Left ventricle myocardium inferior (tissue), 1 donor: ENCODE measurements at places on chromosomes 1 and 21.

GRCh38 chr1:224704107-224704735, 88.1 kb downstream of the CNIH3 start:
- no peak for DNase-seq

- DNase-seq, result peak; percentile 59
Measured at GRCh38 chr1:228082918-228083870, 686 bp downstream of the ARF1 start.

- DNase-seq, result peak; percentile 7
Measured at GRCh38 chr1:2982615-2983318, 38.5 kb upstream of the ACTRT2 start.

GRCh38 chr1:222948079-222948478, 133.2 kb downstream of the DISP1 start:
- DNase-seq, result no peak

DNA sequence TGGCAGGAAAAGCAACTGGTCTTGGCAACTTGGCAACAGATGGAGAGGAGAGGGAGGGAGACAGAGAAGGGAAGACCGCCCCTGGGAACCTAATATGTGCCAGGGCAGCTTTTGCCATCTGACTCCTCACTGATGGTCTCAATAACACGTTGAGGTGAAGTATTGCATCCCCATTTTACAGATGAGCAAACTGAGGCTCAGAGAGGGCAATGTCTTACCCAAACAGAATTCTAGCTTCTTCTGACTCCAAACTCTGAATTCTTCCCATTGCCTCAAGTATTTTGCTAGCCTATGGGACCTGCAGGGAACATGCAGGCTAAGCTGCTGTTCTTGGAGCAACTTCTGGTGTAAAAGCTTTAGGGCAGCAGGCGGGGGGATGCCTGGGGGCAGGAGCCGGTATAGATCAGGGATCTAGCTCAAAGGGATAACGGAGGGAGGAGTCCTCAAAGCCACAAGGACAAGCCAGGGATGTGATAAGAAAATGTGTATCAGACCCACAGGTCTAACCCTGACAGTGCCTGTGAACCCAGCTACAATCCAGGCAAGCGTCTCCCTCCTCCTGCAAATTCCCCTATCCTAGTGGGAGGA, 7.2 kb upstream of the GUCA2A start:
- no peak for DNase-seq

GRCh38 chr1:224783006-224783651, 146.3 kb upstream of the DNAH14 start:
- DNase-seq, result no peak

DNA sequence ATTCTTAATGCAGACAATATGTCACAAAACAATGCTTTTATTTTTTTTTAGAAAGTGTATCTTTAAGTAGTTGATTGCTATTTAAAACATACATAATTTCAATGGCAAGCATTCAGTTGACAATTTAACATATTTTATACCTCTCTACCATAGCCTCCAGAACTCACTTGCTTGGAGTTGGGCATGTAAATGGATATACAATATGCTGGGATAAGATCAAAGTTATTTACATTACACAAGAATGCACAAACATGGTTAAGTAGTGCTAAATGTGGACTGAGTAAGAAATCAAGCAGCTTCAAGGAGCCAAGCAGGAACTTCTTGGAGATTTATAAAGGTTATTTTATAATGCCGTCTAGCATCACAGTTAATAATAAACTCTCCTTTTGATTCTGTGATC, 17.0 kb downstream of the CLCA4 start:
- DNase-seq, result no peak

- DNase-seq, result peak; percentile 13
Measured at GRCh38 chr1:83554174-83554573, 444.8 kb downstream of the TTLL7 start.

GRCh38 chr1:27571439-27572018, 32.4 kb downstream of the AHDC1 start:
- DNase-seq, result peak; percentile 37

GRCh38 chr1:247576514-247576913, 11.6 kb upstream of the OR2G2 start:
- no peak for DNase-seq

- no peak for DNase-seq
Measured at GRCh38 chr1:226129230-226129629, 57.3 kb downstream of the ACBD3 start.
